Stimulated activated CD4-positive, alpha-beta T cell treated with anti-CD3 and anti-CD28 coated beads, Interleukin-15, amount 100 ng/mL, for 48 hours (primary cell): ENCODE measurements at places on chromosomes 3 and 15.

- no peak for DNase-seq
These were observed 34.6 kb downstream of the CD200R1L start for GRCh38 chr3:112811917-112812660.

DNA sequence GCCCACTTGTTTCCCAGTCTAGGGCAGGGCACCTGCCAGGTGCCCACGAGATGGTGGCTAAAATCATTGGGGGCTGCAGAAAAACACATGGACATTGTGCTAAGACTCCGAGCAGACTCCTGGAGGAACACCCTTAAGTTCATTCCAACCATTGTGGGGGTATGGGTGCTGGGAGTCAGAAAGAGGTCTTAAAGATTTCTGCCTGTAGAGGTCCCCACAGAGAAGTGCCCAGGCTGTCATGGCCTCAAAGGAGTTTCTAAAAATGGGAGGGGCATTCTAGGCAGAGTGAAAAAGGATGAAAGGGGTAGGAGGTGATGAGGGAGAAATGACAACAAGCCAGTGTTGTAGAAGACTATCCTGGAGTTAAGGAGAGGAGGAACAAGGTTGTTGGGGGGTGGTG, 17.1 kb downstream of the RBP1 start:
- no peak for DNase-seq

DNA sequence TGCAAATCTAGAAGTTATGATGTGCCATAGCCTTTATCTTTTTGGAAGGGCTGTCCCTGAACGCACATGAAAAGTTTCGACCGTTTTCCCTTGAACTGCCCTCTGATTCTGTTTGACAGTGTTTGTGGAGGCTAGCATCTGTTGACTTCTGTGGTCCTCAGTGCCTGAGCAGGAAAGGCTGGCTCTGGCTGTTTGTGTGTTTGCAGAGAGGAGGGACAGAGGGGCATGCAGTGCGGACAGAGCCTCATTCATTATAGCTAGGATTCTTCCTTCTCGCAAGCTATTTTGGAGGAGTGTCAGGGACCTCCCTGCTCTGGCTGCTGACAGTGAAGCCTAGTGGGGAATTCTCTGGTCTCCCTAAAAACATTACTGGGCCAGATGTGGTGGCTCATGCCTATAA, 64.5 kb downstream of the CDAN1 start:
- no peak for DNase-seq

- DNase-seq: no peak
These were observed 5.4 kb downstream of the HACL1 start for GRCh38 chr3:15595955-15596354.

DNA sequence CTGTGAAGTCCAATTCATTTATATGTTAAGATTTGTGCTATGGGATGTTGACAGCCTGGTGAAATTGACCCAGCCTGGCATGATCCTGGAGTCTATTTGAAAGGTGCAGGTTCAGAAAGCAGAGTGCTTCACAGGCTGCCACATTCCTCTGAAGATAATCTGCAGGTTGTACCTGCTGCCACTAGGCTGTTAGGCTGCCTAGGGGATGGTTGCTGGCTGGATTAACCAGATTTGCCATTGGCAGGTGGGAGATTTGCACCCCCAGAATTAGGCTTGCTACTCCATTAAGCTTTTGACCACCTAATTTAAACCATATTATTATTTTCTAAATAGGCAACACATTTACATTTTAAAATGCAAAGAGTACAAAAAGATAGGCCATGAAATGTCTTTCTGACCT, 85.8 kb upstream of the RASGRP1 start:
- no peak for DNase-seq

GRCh38 chr3:3798631-3799113, 559 bp upstream of the LRRN1 start:
- no peak for DNase-seq

- DNase-seq: no peak
These were observed 350.2 kb upstream of the POU1F1 start for GRCh38 chr3:87626546-87626945.

- no peak for DNase-seq
These were observed 43.1 kb downstream of the THRB start for GRCh38 chr3:24451461-24452099.

DNA sequence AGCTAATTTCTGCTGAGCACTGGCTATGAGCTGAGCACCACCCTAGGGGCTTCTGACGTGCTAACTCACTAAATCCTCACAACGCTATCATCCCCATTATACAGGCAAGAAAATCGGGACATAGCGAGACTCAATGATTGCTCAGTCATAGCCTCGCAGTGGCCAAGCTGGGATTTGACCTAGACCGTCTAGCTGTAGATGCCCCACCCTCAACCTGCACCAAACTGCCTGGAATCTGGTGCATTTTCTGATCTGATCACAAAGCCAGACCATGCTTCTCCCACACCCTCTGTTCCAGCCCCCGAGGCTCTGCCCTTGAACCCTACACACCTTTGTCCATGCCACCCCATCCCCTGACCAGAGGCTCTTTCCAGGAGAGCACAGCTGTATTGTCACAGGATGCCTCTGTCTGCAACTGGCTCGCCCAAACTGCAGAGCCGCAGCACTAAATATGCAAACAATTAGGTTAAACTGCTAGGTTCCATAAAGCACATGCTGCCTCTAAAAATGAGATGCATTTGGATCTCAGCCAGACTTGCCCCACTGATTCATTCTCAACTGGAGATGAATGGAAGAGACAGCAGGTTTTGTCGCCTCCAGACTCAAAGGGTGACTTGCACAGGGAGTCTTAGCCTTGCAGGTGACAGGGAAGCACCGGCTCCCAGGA, 95.2 kb downstream of the NUP210 start:
- no peak for DNase-seq

GRCh38 chr3:48369693-48370332, 2.2 kb upstream of the FBXW12 start:
- DNase-seq: no peak

DNA sequence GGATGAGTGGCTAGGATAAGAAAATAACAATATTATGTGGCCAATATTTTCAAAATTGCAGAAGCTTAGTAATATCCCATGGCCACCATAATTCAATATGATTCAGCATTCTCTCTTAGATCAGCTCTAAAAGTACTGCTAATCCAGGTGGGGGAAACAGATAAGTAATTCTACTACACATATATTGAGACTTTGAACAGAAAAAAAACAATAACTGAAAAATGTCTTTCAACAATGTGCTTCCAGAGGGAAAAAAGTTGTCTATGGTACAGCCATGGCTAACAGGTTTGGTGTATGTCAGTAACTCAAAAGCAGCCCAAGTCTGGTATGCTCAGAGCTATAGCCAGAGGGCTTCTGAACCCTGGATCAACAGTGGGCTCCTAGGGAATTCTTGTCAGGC, 42.4 kb upstream of the PPIB start:
- DNase-seq: no peak

GRCh38 chr3:165820671-165821123, 16.5 kb downstream of the BCHE start:
- no peak for DNase-seq

DNA sequence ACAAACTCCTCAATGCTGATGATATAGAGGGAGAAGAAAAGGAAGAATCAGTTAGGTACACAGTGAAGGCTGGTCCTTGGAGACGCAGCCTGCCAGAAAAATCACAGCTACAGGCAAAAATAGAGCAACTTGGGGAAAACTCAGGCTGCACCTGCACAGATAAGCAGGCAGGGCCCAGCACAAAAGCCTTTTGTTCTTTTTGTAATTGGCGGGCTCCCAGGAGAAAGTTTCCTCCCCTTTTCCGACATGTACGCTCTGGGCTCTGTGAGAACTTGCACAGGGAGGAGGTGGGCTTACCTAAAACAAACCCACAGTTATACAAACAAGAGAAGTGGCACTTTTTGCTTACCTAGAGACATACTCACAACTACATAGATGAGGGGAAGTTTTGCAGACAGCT, 813.4 kb upstream of the EPHA6 start:
- no peak for DNase-seq

GRCh38 chr15:69794645-69795469, 302.9 kb downstream of the TLE3 start:
- DNase-seq: no peak

DNA sequence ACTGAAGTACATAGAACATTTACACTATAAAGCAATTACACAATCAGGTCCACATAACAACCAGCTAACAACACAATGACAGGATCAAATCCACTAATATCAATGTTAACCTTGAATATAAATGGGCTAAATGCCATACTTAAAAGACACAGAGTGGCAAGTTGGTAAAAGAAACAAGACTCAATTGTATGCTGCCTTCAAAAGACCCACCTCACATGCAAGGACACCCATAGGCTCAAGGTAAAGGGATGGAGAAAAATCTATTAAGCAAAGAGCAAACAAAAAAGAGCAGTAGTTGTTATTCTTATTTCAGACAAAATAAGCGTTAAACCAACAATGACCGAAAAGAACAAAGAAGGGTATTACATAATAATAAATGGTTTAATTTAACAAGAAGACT, 183.3 kb downstream of the PYDC2 start:
- DNase-seq: no peak
